ENCODE measurements at places on chromosomes 6 and 20.

DNA sequence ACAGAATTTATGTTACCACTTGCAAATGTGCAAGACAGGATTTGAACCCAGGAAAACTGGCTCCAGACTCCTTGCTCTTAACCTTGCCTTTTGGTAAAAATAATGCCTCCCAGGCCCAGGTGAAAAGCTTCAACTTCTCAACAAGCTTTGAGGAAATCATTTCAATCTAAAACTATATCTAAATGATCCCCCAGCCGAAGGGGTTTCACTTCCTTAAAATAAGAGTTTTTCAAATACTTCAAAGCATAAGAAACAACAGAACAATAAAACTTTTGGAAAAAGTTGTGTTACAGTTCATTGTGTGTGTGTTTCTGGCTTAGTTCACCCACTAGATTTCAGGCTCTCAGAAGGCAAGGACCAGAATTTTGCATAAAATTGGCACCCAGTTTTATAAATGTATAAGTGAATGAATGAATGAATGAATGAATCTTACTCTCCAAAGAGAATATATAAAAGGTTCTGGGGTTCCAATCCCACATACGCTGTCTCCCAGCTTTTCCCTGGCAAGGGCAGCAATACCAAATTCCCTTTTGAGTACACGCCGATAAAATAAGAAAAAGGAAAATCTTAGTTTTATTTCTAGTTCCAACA lies 5.4 kb downstream of the OR2H2 start:
- no peak for DNase-seq

GRCh38 chr6:2940010-2940850 lies 31.1 kb downstream of the SERPINB6 start:
- no peak for DNase-seq

GRCh38 chr20:40978761-40979160 lies 49.9 kb upstream of the TOP1 start:
- no peak for DNase-seq

DNA sequence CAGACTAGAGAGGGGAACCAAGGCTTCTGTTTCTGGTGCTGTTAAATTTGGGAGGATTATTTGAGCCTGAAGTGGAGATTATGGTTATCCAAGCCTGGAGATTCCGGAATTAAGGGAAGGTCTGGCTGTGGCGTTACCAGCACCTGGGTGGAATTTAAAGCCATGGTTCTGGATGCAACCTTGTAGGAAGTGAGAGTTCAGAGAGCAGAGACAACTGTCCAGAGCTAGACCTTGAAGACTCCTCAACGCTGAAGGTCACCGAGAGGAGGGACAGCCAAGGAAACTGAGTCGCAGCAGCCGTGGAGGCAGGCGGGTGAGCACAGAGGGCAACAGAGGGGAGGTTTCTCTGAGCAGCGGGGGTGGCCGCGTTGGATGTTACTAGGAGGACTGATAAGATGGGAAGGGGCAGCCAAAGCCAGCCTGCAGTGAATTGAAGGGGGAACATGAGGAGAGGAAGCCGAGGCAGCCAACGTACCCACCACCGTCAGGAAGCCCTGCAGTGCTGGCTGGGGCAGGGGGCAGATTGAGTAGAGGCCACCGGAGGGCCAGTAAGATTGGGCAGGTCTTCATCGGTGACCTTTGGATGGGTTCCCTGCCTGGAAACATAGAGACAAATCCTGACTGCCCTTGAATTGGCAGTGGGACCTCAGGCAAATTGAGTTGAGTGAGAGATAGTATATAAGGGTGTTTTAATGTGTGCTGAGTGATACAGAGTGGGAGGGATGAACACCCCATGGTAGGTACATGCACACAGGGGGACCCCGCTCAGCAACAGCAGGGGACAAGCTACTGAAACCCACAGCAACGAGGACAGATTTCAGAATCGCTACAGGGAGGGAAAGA lies 90.3 kb downstream of the SNX5 start:
- DNase-seq = no peak

GRCh38 chr6:166523782-166524559 lies 62.5 kb downstream of the RAMACL start:
- DNase-seq = no peak

DNA sequence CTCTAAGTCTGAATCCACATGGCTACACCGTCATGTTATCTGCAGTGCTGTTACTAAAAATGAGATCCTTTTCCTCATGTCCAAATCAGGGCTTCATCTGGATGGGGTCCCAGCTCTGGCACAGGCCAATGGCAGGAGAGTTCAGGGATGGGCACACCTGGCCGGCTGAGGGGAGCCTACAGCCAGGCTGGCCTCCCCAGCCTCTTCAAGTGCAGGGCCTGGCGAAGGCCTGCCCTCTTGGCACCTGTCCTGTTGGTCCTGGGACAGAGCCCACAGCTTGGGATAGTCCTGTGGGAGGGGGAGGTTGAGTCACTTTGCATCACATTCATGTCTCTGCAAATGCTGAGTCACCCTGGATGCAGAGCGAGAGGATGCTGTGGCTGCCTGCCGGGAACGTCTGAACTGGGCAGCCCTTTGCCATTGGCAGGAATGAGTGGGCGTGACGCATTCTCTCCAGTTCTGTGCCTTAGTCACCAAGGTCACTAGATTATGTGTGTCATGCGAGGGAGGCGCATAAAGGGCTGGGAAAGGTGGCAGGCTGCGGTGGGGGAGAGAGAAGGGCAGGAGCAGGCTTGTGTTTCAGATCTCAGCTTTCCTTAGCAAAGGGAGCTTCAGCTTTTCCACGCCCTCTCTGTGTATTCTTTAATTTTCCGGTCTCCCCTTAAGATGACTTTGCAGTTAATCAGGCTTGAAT lies 223.2 kb upstream of the ECI2 start:
- peak; percentile 99 for DNase-seq

GRCh38 chr6:148516217-148516616 lies 173.6 kb downstream of the SASH1 start:
- DNase-seq = no peak

- DNase-seq = no peak
Measured at GRCh38 chr6:40563111-40563510, 24.1 kb downstream of the LRFN2 start.

DNA sequence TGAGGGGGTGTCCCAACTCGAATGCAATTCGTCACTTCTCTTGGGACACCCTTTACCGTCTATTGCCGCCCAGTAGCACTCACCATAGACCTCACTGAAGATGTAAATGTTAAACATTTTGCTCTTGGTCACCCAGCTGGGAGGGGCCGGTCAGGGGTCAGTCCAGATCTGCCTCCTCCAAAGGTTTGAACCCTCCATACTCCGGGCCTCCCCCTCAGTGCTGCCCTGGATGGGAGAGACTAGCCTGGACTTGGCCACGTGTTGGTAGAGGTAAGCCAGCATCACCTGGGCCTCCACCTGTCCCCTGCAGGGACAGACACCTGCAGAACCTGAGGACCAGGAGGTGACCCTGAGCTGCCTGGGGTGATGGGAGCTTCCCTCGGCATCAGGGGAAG lies 5.0 kb upstream of the MYT1 start:
- DNase-seq = no peak

GRCh38 chr6:47075168-47075567 lies 33.0 kb upstream of the ADGRF1 start:
- no peak for DNase-seq

GRCh38 chr20:48489656-48490055 lies 338.1 kb downstream of the PREX1 start:
- no peak for DNase-seq

GRCh38 chr6:106108129-106108528 lies 22.0 kb downstream of the PRDM1 start:
- no peak for DNase-seq

DNA sequence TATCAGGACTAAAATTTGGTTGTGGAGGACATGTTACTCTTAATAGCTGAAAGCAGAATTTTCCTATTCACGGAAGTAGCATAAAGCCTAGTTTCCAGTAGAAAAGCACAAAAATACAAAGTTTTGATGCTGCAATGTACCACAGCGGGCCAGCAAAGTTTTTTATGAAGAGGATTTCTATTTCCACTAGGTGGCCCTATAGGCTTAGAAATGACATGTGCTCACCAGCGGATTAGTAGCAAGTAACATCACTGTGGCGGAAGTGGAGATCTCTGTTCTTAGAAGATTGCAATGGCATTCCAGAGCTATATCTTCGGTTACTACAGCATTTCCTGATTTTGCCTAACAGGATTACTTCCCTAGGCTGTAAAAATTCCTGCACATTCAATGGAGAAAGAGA lies 1219.0 kb upstream of the EYS start:
- DNase-seq = no peak

DNA sequence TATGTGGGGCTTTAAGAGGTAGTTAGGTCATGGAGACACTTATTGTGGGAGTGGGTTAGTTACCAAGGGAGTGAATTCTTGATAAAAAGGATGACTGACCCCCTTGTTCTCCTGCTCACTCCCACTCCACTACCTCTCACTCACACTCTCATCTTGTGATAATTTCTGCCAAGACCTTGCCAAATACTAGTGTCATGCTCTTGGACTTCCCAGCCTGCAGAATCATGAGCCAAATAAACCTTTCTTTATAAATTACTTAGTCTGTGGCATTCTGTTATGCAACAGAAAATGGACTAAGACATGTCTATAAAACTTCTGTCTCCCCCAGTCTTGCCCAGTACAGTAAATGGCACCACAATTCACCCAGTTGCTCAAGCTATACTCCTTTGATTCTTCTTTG lies 93.3 kb downstream of the COL21A1 start:
- no peak for DNase-seq

GRCh38 chr6:10146715-10147451 lies 268.0 kb downstream of the TFAP2A start:
- peak; percentile 2 for DNase-seq

DNA sequence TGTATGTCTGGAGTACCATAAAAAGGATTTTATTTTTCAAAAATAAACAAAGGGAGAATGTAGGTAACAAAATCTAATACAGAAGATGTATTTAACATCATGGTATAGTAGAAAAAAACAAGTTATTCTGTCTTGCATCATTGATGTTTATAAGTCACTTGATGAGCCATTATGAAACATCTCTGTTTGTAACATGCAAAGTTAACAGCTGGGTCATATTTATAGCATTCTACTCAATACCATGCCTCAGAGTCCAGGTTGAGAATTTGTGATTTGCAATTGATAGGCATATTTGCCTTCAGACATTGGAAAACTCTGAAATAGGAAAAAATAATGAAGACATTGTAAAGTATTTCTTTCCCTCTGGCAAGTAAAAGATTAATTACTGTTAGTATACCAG lies 52.3 kb upstream of the IL20RA start:
- no peak for DNase-seq

GRCh38 chr6:25486550-25486949 lies 165.5 kb upstream of the SCGN start:
- DNase-seq = no peak

- DNase-seq = no peak
Measured at GRCh38 chr6:54481091-54481490, 172.8 kb downstream of the TINAG start.

- DNase-seq = peak; percentile 93
Measured at GRCh38 chr6:151436802-151437201, 15.1 kb downstream of the RMND1 start.

DNA sequence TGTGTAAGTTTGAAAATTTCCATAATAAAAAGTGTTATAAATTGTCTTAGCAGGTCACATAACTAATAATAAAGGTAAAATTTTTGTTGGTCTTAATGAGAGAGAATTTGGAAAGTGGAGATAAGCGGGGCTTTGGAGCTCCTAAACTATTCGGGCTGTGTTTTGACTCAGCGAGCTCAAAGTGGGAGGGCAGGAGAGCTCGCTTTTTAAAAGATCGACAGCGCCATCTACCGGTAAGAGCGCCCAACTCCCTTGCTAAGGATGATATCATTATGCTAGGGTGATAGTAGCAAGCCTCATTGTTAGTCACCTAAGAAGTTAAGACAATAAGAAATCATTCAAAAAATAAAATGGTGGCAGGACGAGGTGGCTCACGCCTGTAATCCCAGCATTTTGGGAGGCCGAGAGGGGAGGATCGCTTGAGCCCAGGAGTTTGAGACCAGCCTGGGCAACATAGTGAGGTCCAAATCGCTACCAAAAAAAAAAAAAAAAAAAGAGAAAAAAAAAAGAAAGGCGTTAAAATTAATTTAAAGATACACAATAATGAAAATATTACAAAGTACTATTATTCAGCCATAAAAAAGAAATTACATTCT lies 24.8 kb downstream of the C6orf15 start:
- peak; percentile 88 for DNase-seq

GRCh38 chr20:57464642-57465211 lies 60.2 kb downstream of the CTCFL start:
- DNase-seq = peak; percentile 25

GRCh38 chr20:18397030-18397429 lies 69.8 kb downstream of the DZANK1 start:
- no peak for DNase-seq

GRCh38 chr6:126352514-126352913 lies 12.6 kb downstream of the CENPW start:
- DNase-seq = no peak

DNA sequence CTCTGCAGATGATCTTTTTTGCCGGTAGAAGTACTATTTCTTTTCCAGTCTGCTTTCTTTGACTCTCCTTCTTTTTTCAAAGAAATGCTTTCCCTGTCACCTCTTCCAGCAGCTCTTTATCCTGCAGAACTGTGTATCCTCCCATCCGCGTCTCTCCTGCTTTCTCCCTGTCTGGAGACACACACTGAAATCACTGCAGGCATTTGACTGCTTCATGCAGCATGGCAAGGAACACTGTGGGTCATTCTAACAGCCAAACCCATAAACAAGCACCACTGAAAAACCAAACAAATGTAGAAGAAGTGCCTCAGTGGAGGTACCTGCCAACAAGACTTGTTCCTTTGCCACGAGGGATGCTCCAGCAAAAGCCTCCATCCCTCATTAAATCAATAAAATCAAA lies 403.7 kb upstream of the CITED2 start:
- no peak for DNase-seq

- no peak for DNase-seq
Measured at GRCh38 chr6:35694462-35694861, 5.7 kb upstream of the FKBP5 start.

- DNase-seq = no peak
Measured at GRCh38 chr20:62025394-62025793, 40.3 kb downstream of the TAF4 start.

- no peak for DNase-seq
Measured at GRCh38 chr6:38503032-38503773, 136.5 kb downstream of the BTBD9 start.

DNA sequence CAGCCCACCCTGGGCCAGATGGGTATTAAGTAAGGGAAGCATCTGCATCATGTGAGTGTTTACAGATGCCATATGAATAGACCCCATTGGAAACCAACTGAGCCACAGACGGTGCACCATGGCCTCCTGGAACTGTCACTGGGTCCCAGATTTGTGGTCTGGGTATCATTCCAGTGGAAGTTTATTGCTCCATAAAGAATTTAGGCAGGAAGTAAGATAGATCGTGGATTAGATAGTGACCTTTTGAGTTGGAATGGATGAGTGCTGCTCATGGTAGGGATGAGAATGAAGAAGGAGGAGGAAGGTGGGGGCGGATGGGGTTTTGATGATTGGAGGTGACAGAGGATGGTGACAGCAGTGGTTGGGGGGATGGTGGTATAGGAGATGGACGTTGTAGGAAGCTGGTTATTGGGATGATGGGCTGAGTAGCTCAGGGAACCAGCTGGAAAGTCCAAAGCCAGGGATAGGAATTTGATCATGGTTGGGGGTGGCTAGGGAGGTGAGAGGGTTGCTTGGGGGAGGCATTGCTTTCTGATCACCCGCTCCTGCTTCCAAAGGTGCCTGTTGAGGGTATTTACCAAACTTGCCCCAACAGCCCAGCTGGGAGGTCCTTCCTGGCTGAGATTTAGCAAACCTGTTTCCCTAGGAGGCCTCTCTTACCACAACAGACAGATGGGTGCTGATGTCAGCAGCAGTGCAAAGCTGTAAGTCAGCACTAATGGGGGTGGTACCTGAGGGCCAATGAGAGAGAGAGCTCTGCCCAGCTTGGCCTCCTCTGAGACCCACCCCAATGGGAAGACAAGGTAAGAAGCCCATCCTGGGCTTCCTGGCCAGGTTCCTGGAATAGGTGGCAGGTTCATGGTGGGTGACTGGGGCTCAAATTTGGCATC lies 78.0 kb downstream of the VEGFA start:
- DNase-seq = no peak
